ENCODE measurements at places on chromosomes 6 and 20.
A peak's percentile ranks its signal among the peaks of the same experiment; 100 is the strongest.

- DNase-seq: no peak
These were observed 119.2 kb upstream of the CCN2 start for GRCh38 chr6:132070356-132070755.

DNA sequence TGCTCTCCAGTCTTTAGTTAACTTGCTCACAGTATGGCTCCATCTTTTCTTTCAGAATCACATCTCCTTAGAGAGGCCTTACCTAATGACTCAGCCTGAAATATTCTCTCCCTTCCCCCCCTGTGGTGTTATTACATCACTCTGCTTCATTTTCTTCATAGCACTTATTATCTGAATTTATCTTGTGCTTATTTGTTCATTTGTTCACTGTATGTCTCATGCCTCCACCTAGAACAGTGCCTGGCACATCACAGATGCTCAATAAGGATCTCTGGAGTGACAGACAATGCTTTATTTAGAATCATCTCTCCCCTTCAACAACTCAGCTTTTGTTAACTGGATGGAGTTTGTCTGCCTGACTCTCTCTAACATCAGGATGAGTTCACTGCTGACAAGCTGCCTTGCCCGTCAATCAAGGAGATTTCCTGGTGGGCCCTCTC, 96.6 kb upstream of the MAN1A1 start:
- no peak for DNase-seq

GRCh38 chr6:91860541-91861335, 1273.9 kb upstream of the MAP3K7 start:
- DNase-seq: peak; percentile 78

DNA sequence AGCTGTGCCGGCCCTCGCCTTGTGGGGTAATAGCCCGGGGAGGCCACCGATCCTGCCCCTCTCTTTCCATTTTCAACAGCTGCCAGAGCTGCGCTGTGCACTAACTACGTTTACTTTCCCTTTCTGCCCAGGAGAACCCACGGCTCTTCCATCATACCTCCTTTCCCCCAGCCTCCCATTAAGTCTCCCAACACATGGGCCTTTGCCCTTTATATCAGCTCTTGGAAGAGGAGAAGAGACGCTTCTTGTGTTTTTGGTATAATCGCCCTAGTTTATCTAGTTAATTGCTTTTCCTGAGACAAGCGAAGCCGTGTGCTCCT, 637 bp downstream of the UBR2 start:
- no peak for DNase-seq

- DNase-seq: no peak
These were observed 17.1 kb downstream of the SRXN1 start for GRCh38 chr20:635893-636338.

DNA sequence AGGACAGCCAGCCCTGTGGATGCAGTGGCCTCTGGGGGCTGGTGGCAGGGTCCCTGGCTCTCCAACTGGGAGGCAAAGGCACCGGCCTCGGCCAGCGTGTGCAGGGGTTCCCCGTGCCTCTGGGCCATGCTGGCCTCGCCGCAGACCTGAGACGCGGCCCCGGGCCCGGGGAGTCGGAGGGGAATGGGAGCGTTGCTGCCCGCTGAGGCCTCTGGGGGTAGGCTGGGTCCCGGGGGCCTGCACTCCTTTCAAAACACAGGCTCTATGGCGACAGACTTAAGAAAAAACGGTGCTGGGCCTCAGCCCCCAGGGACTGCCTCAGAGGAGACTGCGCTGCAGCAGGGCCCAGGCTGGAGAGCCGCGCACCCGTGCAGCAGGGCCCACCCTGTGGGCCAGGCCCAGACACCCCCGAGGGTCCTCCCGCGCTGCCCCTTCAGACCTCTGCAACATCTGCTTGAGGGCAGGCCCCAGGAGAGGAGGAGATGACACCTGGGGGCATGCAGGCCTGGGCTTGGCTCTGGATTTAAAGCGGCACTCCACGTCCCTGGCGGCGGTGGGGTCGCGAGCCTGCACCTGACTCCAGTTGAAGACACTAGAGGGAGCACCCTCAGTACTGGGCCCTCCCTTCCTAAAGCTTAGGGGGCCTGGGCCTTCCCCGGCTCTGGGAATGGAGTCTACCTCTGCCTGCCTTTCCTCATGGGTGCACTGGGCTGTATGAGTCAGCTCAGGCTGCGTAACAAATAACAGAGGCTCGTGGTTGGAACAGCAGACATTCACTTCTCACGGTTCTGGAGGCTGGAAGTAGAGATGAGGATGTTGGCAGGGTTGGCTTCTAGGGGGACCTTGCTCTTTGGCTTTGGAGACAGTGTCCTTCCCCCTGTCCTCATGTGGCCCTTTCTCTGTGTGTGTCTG, 117.4 kb upstream of the RPS6KA2 start:
- no peak for DNase-seq

DNA sequence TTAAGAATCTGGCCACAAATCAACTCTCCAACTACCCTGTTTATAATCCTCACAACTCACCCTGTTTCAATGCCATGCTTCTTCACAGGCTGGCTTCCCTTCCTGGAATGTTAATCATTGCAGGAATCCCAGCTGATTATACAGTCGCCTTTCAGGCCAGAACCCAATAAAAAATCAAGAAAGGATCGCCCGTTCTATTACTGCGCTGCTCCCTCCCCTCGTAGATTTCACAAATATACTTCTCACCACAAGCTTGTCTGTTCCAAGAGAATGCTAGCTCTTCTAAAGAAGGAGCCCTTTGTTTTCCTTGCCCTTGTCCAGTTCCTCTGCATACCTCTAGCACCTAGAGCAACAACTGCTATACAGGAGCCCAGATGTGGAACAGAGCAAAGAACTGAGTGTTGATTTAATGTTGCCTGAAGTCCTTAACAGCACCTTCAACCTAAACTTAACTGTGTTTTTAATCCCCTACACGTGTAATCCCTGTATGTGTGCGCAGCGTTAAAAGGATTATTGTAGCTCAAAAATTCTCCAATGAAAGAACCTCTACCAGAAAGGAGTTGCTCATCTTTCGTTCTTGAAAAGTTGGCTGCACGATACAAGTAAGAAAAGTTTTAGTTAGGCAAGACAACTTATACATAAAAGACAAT, 988 bp downstream of the ECHDC1 start:
- no peak for DNase-seq

DNA sequence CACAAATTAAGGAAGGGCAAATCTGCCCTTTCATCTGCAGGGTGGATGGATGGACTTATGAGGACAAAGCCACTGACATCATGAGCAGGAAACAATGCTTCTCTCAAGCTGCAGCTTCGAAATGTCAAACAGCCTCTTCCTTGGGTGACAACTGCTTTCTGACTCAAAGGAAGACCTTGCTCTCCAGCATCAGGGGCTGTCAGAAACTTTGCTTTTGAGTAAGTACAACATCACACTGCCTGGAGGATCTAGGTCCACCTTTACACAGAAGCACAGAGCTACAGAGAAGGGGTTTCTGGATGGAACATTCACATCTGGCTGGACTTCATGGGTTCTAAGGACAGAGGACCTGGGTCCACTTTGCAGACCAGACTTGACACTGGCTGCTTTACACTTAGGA, 5.9 kb downstream of the CST1 start:
- no peak for DNase-seq

- no peak for DNase-seq
These were observed 100.5 kb upstream of the FOXA2 start for GRCh38 chr20:22684763-22685443.

DNA sequence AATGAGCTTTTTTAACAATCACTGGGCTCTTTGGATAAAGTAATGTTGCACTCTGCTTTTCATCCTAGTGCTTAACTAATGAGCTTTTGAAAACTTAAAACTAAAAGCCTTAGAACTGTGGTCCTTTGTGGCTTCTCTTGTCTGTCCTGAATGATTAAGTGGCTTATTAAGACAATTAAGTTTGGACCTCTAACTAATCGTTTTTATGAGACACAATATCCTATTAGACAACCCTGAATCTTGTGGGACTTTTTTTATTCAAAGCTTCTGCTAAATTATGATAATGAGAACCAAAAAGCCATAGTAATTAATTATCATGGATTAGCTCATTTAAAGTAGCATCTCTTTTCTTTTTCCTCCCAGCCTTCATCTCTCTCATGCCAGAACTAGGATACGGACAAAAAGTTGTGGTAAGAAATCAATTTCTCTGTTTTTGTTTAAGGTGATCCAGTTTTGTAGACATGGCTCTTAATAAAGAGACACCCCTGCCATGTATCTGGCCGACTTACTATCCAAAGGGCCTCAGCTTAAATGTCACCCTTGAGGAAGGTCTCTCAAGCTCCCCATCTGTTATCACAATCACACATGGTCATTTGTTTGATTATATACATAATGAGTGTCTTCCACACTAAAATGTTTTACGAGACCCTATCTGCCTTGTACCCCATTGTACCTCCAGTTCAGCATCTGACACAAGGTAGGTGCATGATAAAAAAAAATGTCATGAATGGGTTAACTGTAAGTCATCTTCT, 384.4 kb upstream of the IRAK1BP1 start:
- no peak for DNase-seq

DNA sequence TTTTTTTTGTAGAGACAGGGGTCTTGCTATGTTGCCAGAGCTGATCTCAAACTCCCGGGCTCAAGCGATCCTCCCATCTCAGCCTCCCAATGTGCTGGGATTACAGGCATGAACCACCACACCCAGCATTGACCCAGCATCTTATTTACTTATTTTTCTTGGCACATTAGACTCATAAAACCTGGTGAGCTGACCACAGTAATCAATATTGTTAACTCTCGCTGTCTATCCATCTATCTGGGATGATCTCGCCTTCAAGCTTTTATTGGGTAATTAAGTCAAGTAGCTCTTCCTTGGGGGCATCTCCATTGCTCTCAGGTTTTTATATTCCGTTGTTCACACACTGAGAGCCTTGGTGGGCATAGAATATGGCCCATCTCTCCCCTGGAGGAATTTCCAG, 17.0 kb downstream of the PNPLA1 start:
- no peak for DNase-seq

DNA sequence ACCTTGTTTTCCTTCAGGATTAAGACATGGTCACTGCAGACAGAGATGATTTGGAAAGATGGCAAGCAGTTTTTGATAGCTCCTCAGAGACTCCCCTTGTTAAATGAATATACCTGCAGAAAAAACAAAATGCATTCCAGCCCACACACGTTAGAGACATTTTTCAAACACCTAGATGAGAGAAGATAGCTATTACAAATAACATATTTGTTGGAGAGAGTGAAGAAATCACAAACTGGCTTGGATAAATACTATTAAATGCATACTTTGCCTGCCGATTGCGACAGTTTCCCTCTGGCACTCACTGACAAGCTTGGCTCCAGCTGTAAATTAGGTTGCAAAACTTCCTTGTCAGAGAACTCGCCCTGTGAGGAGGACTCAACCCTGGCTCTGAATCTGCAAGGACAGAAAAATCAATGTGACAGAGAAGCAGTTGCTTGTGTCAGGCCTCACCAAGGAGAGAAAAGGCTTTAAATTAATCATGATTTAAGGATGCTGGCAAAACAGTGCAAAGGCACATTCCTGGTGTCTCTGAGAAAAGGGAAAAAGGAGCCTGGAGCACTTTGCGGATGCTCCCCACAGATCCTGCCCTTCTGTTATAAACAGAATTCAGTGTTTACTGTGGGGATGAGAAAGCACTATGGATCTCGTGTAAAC, 423.7 kb upstream of the MARCKS start:
- DNase-seq: no peak

DNA sequence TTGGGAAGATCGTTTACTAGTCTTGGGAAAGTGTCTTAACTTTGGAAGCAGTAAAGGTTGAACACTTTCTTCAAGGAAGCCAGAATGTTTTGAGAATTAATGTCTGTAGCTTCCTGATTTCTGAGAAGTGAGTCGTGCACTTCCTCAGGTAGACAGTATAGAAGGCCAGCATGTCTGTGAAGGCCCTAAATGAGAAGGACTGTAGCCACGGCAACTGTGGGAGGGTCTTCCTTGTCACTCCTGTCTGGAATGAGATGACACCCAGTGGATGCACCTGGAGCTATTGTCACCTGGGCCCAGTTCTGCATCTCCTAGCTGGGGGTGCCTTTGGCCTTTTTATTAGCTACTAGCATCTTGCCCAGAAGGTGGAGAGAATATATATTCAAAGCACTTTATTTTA, 8.8 kb downstream of the STX16 start:
- no peak for DNase-seq

DNA sequence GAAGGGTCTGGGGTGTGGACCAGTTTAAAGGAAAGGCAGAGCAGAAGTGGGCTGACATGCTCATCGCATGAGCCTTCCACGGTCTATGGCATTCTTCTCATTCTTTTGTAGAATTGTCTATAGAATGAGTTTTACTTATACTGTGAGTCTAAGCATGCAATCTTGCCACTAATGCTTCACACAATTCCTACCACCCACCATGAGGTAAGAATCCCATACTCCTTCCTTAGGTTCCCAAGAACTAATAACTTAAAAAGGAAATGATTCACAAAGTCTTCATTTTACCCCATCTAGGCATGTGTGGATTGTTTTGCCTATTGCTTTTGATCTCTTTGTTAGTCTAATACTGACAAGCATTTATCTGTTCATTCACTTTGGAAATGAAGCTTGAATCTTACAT, 195.2 kb downstream of the LY86 start:
- DNase-seq: no peak

GRCh38 chr6:7730784-7731227, 4.9 kb downstream of the BMP6 start:
- DNase-seq: no peak
